Stimulated activated CD4-positive, alpha-beta T cell treated with anti-CD3 and anti-CD28 coated beads, Interleukin-1b, Interleukin-23, amount 100 ng/mL, for 1 hour (primary cell): ENCODE measurements at places on chromosomes 5 and 9.
A peak's percentile ranks its signal among the peaks of the same experiment; 100 is the strongest.

DNA sequence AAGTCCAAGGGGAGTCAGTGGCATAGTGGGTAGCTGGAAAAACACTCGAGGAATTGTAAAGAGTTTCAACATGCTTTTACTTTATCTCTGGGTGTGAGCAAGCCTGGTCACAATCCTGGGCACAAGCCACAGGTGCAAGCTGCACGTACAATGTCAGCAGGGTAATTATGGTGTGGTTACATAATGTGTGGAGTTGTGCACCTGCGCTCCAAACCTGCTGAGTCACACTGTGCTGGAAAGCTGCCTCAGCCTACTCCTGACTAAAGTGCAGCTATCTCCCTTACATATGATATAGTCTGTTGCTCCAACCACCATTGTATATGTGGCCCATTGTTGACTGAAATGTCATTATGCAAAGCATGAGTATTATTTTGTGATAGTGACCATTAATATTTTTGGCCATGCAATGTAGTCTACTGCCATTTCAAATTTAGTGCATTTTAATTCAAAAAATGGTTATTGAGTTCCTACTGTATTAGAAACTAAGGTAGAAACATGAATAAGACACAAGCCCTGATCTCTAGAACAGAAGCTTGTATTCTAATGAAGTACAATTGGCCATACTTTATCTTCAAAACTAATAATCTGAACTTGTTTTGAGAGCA lies 160.9 kb upstream of the SLC30A5 start:
- no peak for DNase-seq

GRCh38 chr5:129113867-129114266 lies 19.3 kb downstream of the ISOC1 start:
- DNase-seq = no peak

DNA sequence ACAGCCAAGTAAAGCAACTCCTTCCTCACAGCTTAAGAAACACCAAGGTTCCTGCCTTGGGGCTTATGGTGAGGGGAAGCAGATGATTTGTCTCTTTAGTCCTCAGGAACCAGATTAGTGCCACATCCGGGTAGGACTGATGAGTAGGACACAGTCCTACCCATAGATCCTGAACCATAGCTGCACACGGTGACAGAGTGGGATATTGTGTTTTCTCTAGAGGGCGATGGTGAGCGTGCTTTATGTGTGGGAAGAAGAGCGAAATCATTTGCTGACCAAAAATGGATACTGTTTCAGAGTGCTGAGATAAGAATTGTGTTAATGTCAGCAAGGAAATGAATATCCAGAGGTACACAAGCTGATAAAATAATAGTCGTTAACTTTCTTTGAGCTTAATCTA lies 209.0 kb upstream of the FBXL7 start:
- no peak for DNase-seq

GRCh38 chr5:11890777-11891176 lies 13.5 kb downstream of the CTNND2 start:
- no peak for DNase-seq

GRCh38 chr5:147818290-147818689 lies 13.2 kb downstream of the SPINK1 start:
- DNase-seq = no peak

GRCh38 chr9:111599092-111599954 lies at the start of gene PTGR1:
PTGR1 (minus strand) TSS chr9:111599647; CDS start chr9:111597422, 2,225 bp downstream.
- DNase-seq = no peak

- DNase-seq = no peak
These were observed 638.3 kb downstream of the HTR1A start for GRCh38 chr5:63323926-63324325.

DNA sequence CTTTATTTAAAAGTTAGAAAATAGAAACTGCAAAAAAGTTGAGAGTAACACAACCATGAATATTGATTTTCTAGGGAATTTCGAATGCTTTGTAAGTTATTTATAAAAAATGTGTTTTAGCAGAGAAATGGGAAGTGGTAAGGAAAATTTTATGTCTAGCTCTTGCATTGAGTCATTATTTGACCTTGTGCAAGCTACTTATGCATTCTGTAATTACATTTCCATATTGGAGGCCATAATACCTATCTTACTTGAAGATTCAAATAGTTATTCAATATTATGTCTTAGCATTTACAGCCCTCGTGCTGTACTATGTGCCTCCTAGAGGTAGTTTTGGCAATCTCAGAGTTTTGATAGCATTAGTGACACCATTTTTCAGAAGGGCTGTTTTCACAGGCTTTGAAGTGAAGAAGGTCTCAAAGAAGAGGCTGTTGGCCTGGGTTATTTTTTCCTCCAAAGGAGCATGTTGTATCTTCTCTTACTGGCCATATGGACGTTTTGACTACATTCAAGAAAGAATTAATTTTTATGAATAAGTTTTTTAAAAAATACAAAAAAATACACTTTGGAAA lies 7.4 kb upstream of the DAP start:
- DNase-seq = no peak

- DNase-seq = no peak
These were observed 2.3 kb downstream of the KLF9 start for GRCh38 chr9:70411930-70412831.

DNA sequence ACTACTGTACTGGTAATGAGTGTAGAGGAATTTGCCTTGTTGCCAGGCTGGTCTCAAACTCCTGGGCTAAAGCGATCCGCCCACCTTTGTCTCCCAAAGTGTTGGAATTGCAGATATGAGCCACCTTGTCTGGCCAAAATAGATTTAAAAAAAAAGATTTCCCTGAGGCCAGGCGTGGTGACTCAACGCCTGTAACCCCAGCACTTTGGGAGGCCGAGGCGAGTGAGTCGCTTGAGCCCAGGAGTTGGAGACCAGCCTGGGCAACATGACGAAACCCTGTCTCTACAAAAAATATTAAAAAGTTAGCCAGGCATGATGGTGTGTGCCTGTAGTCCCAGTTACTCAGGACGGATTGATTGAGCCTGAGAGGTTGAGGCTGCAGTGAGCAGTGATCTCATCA lies 62.5 kb downstream of the IPO11 start:
- DNase-seq = no peak

- DNase-seq = no peak
These were observed 39.7 kb upstream of the SPRY4 start for GRCh38 chr5:142364251-142365145.

DNA sequence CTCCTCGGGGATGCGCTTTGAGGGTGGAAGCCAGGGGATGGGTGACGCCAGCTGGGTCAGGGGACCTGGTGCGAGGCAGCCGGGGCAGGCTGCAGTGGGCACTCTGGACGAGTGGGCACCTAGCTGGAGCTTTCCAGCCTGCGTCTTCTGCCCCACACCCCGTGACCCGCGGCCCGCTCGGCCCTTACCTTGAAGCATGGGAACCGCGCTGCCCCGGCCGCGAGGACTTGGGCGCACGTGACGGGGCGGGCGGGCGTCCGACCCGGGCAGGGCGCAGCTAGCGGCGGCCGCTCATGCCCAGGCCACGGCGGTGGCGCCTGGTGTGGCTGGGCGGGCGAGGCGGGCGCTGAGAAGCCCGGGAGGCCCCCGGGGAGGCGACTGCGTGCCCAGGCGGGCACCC lies 300 bp downstream of the FAM163B start:
- no peak for DNase-seq

DNA sequence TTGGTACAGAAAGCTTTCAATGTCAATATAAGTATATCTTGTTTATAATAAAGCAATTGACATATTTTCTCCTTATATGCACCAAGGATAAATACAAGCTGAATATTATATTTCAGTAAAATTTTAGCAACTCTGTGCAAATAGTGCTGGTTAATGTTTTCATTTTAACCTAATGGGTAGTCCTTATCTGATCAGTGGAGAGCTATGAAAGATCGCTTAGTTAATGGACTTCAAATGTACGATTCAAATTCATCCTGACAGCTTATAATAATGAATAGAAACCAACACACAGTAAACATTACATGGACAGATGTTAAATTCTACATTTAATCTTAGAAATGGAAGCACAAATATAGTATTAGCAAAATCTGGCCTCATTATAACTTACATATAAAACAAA lies 1495.2 kb upstream of the C9orf72 start:
- no peak for DNase-seq

- DNase-seq = peak; percentile 15
These were observed 469 bp downstream of the AGTPBP1 start for GRCh38 chr9:85741095-85741874.

- DNase-seq = no peak
These were observed 89.4 kb downstream of the SLC44A1 start for GRCh38 chr9:105333811-105334210.

DNA sequence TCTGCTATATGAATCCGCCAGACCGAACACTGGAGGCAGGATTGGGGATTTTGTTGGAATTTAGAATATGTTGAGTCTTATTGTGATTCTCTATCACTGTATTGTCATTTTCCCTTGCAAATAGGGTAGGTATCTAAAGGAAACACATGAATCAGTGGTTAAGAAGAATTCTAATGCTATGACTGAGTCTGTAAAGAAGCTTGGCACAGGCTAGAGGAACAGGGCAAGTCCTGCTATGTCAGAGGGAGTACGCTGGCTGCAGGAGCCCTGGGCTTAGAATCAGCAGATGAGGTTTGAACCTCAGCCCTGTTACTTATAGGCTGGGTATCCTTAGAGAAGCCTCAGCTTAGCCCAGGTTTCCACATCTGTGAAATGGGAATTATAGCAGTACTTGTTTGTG lies 198.1 kb downstream of the NR3C1 start:
- no peak for DNase-seq
